ENCODE measurements at places on chromosomes 3 and 15.
A peak's percentile ranks its signal among the peaks of the same experiment; 100 is the strongest.

DNA sequence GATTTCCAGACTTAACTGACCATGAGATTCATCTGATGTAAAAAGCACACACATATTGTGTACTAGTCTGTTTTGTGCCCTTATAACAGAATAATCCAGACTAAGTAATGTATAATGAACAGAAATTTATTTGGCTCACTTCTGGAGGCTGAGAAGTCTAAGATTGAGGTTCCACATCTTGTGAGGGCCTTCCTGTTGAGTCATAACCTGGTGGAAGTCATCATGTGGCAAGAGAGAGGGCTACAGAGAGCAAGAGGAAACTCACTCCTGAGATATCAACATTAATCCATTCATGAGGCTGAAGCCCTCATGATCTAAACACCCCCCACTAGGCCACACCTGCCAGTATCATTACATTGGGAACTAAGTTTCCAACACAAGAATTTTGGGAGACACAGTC lies 977.6 kb downstream of the MCTP2 start:
- H3K27ac ChIP-seq, result no peak overlapping the region
- no peak overlapping the region for H3K4me3 ChIP-seq
- H3K4me1 ChIP-seq, result no peaks in the 10 kb centered on the region
- H3K36me3 ChIP-seq, result no peaks in the 10 kb centered on the region
- H3K27me3 ChIP-seq, result peaks cover 2% of the 10 kb centered on the region
- DNase-seq, result no peak

DNA sequence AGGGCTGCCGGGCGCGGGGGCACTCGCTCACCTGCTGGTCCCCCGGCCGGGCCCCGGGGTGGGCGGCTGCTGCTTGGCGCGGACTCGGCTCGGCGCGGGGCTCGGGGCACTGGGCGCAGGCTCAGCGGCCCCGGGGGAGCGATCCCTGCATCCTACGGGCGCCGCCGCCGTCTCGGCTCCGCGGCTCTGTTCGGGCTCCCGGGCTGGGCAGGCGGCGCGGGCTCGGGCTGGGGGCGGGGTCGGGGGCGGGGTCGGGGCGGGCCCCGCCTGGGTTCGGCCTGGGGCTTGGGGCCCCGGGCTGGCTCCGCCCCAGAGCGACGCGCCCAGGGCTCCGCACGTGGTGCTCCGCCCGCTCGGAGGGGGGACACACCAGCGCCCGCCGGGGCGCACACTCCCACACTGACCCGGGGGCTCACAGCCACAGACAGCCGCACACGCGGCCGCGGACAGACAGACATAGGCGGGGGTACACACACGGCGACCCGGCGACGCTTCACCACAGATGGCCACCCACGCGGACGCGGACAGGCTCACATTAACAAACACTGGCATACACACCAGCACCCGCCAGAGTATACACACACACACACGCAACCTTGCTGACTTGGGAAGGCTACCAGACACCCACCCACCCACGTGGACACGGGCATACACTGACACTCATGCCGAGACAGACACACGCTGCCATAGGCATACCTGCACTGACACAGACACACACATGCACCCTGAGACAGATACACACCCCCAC lies at the start of gene SCN5A:
TSS of gene SCN5A (minus strand) at position 188 of the 748 bp plus-strand sequence. CDS start 16,380 bp downstream, outside the sequence.
- H3K36me3 ChIP-seq, result no peaks in the 10 kb centered on the region
- H3K27ac ChIP-seq, result no peak within 1 kb of the TSS
- DNase-seq, result peak; percentile 12
- H3K27me3 ChIP-seq, result peaks cover 13% of the 10 kb centered on the region
- H3K4me3 ChIP-seq, result peak within 1 kb of the TSS; percentile 74

DNA sequence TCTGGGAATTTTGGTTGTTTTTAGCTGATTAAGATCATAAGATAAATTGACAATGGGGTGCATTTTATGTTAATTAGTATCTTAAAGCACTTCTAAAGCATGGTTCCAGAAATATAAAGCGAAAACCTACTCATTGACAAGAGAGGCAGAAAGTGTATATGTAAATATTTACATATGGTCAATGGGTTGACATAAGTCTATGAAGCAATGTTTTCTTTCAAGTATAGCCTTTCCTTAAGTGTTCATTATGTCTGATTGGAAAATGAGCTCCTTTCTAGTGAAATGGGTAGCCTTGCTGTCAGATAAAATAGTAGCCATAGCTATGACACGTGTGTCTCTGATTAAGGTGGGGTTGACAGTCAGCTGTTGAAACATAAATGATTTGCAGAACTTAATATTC lies 365.2 kb upstream of the AGTR1 start:
- DNase-seq, result no peak
- no peaks in the 10 kb centered on the region for H3K4me1 ChIP-seq
- no peaks in the 10 kb centered on the region for H3K36me3 ChIP-seq
- H3K4me3 ChIP-seq, result no peak overlapping the region
- no peaks in the 10 kb centered on the region for H3K27me3 ChIP-seq
- H3K27ac ChIP-seq, result no peak overlapping the region

DNA sequence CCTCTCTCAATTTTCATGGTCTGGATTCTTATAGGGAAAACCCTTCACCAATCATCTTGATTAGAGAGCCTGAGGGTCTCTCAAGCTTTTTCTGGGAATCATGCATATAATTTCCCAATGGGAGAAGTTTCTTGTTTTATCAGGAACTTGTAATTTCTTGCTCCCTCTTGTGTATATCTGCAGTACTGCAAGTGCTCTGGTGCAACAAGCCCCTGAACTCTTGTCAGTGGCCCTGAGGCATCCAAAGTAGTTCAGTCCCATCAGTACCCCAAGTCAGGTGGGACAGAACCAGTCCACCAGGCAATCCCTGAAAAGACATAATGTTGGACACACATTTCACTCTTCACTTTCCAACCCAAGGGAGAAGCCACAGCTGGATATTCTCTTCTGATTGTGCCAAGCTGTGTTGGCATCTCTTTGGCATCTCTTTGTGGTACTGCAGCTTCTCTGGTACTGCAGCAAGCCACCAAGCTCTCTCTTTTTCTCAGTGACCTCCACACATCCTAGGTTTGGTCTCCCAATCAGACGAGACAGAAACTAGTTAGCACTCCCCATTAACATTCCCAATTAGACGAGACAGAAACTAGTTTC lies 214.5 kb downstream of the ZIC4 start:
- DNase-seq, result no peak
- H3K4me1 ChIP-seq, result no peaks in the 10 kb centered on the region
- no peaks in the 10 kb centered on the region for H3K27me3 ChIP-seq
- H3K4me3 ChIP-seq, result no peak overlapping the region

DNA sequence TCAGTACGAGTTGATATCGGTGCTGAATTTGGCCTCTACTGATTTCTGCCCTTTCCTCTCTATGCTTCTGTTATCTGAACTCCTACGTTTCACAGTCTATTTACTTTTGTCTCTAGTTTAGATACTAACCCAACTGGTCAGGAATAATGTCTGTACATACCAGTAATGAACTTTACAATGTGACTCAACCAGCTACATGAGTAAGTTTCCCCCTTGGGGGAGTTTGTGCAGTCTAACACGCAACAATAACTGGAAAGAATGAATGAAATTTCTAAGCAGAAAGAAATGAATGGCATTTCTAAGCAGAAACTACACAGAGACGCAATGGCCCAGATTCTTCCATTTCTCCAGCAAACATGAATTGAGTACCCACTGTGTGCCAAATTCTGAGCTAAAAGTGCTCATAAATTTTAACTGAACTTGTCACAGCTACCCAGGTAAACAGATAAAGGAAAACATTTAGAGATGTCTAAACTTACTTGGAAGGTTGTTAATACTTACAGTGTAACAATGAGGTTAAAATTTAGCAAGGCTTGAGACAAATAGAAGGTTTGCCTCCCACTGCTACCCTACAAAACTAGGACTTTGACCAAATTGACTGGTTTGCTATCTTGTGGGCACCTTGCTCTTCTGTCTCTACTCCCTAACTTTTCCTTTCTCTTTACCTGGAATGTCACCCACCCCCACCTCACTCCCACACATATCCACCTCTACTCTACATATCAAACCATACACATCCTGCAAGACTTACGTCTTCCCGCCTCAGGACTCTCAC lies 11.6 kb downstream of the UPK1B start:
- H3K4me3 ChIP-seq, result no peak overlapping the region
- H3K27ac ChIP-seq, result no peak overlapping the region
- H3K36me3 ChIP-seq, result no peaks in the 10 kb centered on the region

GRCh38 chr15:79886124-79886523 lies 10.7 kb downstream of the MTHFS start:
- no peak for DNase-seq
- peaks cover 8% of the 10 kb centered on the region for H3K4me1 ChIP-seq
- H3K27ac ChIP-seq, result no peak overlapping the region
- peaks cover 60% of the 10 kb centered on the region for H3K36me3 ChIP-seq
- H3K4me3 ChIP-seq, result no peak overlapping the region

DNA sequence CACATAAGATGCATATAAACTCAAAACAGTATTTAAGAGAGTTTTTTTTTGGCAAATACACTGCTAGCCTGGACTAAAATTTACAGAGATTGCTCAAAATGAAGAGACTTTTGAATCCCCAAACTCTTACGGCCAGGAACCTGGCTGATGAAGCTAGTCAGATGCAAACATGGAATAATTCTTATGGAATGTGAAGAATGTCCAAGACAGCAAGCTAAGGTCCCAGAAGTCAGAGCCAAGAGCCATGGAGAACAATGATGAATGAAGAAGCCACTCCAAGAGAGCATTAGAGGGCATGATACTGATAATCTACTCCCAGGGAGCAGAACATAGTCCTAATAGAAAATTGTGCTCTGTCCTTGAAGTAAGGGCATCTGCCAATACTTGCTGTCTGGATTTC lies 705.5 kb downstream of the DIPK2A start:
- no peaks in the 10 kb centered on the region for H3K4me1 ChIP-seq
- H3K36me3 ChIP-seq, result no peaks in the 10 kb centered on the region
- H3K4me3 ChIP-seq, result no peak overlapping the region
- H3K27ac ChIP-seq, result no peak overlapping the region
- no peak for DNase-seq

GRCh38 chr3:36893137-36893557 lies 51.7 kb downstream of the TRANK1 start:
- no peak overlapping the region for H3K4me3 ChIP-seq
- H3K36me3 ChIP-seq, result peaks cover 25% of the 10 kb centered on the region
- H3K27ac ChIP-seq, result peak overlapping the region; percentile 63
- DNase-seq, result peak; percentile 42

DNA sequence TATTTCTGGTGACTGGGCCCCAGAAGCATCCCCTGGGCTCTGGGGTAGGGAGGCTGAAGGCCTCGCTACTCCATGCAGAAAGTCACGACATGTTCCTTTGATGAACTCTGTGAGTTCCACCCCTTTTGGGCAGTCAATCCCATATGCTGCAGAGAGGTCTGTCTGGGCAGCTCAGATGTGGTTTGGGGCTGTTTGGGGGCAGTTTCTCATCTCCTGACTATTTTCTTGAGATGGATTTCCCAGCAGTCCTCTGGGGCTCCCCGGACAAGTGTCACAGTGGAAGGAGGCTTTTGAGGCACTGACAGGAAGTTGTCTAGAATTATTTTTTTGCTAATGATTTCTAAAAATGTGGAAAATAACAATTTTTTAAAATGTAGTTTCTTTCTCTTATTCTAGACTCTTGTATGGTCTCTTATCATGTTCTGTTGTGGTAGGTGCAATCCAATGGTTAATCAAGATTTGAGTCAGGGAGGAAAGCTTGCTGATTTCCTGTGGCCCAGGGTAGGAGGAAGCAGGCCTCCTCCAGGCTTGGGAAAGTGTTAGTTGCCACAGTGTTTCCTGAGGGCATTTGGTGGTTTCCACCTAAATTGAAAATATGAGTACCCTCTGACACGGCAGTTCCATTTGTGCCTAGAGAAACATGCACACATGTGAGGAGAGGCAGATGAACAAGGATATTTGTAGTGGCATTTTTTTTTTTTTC lies 19.9 kb upstream of the TATDN2 start:
- no peak for DNase-seq
- peak overlapping the region; percentile 80 for H3K27ac ChIP-seq
- peaks cover 24% of the 10 kb centered on the region for H3K36me3 ChIP-seq
- H3K4me1 ChIP-seq, result peaks cover 37% of the 10 kb centered on the region

GRCh38 chr3:72343078-72343477 lies 505.2 kb downstream of the SHQ1 start:
- H3K4me3 ChIP-seq, result peak overlapping the region; percentile 2
- H3K27me3 ChIP-seq, result peaks cover 2% of the 10 kb centered on the region
- no peaks in the 10 kb centered on the region for H3K36me3 ChIP-seq
- H3K4me1 ChIP-seq, result peaks cover 54% of the 10 kb centered on the region

DNA sequence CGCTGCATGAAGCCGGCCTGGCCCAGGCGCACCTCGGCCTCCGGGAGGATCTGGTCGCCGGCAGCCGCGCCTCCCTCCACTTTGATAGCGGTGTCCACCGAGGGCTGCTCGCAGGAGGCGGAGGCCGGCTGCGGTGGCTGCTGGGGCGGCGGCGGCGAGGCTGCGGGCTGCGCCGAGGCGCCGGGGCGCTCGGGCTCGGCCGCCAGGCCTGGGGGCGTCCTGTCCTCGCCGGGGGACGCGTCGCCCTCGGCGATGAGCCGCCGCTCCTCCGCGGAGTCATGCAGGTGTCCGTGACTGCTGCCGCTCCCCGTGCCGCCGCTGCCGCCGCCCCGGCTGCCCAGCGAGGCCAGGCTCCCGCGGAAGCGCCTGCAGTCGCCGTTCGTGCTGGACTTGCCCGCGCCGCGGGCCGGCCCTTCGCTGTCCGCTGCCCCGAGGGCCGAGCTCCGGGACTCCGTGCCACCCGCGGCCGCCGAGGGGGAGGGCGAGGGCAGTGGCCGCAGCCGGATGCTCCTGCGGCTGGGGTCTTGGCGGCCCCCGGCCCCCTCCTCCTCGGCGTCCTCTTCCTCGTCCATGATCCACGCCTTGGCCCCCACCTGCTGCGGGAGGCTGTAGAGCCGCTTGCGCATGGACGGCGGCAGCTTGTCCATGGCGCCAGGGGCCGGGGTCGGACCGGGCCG lies 996 bp downstream of the HCN4 start:
- no peaks in the 10 kb centered on the region for H3K4me1 ChIP-seq
- DNase-seq, result no peak
- H3K36me3 ChIP-seq, result no peaks in the 10 kb centered on the region
- peaks cover 15% of the 10 kb centered on the region for H3K27me3 ChIP-seq

DNA sequence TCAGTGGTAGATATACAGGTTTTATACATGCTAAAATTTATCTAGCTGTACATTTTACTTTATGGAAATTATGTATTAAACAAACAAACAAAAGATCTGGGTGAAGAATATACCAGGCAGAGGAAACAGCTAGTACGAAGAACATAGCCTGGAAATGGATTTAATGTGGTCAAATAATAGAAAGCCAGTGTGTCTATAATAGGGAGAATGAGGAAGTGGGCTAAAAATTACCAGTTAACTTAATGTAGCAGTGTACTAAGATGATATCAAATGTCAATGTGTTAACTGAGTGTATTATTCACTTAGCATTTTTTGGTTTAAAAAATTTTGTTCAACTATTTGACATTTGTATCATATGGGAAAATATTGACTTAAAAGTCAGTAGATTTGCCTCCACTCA lies 22.8 kb upstream of the SLC15A2 start:
- H3K4me1 ChIP-seq, result no peaks in the 10 kb centered on the region
- no peak for DNase-seq
- H3K36me3 ChIP-seq, result peaks cover 13% of the 10 kb centered on the region
- no peak overlapping the region for H3K27ac ChIP-seq
- H3K27me3 ChIP-seq, result no peaks in the 10 kb centered on the region
- H3K4me3 ChIP-seq, result no peak overlapping the region

- no peak overlapping the region for H3K27ac ChIP-seq
- no peak overlapping the region for H3K4me3 ChIP-seq
- H3K36me3 ChIP-seq, result no peaks in the 10 kb centered on the region
- H3K4me1 ChIP-seq, result no peaks in the 10 kb centered on the region
- no peak for DNase-seq
- peaks cover 6% of the 10 kb centered on the region for H3K27me3 ChIP-seq
Measured at GRCh38 chr15:93223803-93224202, 134.8 kb upstream of the RGMA start.

GRCh38 chr15:93088981-93089726 lies at the start of gene RGMA:
RGMA (minus strand) TSS chr15:93089211; CDS start chr15:93088932, 279 bp downstream.
- DNase-seq, result no peak
- H3K4me1 ChIP-seq, result peaks cover 11% of the 10 kb centered on the region
- peak within 1 kb of the TSS; percentile 94 for H3K4me3 ChIP-seq
- no peaks in the 10 kb centered on the region for H3K36me3 ChIP-seq
